ENCODE measurements at places on chromosomes 7 and 10.

DNA sequence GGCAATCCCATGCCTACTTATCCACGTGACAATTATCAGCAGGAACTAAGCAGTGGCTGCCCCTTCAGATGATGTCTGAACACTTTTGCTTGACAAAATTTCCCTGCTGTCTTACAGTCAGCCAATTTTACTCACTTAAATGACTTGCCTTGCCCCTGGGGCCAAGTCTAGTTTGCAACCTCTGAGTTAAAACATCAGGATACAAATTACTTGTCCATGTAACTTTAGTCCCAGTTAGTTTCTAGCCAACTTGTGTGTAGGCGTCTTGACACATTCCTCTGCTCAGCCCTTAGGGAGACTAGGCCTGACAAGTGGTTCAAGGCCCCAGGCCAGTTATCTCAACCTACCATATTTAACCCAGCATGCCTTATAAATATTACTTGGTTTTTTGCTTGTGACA, 11.6 kb upstream of the TYSND1 start:
- no peak for DNase-seq

DNA sequence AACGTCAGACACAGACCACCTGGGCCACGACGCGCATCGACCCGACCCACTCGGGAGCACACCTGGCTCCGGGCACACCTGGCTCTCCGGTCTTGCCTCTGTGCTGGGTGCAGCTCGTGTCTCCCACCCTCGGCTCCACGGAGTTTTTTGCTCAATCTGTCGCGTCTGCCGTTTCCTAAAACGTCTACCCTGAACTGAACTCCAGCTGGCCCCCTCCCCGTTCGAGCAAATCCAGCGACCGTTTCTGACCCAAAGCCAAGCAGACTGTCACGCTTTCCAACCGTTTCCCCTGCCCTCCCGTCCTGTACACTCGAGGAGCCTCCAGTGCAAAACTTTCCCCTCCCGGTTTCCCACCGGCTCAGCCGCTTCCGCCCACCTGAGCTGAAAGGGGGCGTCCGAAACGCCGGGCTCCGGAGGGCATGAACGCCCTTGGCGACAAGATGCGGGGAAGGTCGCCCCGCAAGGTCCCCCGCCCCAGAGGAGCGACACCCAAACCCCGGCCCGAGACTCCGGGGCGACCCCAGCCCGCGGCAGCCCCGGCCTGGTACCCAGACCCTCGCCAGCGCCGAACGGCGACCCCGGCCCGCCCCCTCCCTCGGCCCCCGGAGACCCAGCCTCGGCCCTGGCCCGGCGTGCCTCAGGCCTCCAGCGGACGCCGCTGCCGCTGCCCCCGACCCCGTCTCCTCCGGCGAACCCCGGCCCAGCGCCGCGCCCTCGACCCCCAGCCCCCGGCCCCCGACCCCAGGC, 557 bp downstream of the CYTH3 start:
- DNase-seq: peak; percentile 25

GRCh38 chr10:65219444-65219843, 1698.2 kb downstream of the REEP3 start:
- no peak for DNase-seq

DNA sequence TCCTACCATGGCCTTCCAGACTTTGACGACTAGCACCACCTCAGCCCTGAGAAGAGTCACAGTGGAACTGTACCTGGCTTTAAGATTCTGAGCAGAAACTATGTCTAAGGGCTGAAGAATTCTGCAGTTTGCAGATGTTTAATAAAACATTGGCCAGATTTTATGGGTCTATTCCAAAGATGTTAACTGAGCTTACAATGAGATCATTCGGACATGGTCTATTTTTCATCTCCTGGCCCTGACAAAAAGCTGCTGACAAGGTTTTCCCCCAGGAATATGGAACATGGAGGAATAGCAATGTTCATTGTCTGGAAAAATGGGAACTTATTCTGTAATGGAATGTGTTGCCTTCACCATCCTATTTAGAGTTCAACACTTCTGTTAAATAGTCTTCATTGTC, 66.4 kb downstream of the PTF1A start:
- DNase-seq: no peak

DNA sequence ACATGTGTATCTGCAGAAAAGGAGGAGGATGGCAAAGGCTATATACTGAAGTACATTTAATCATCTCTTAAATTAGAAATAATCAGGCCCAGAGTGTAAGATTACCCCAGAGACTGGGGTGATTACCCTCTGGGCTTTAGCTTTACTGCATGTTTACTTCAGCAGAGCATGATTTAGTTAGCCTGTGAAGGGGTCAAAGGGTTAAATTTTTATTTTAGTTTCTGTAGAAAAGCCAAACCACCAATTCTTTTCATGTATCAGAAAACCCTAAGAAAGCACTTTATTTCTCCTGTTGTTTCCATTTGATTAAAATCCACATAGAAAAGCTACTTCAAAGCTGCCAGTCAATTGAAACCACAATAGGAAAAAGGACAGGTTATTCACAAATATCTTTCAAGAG, 101.5 kb upstream of the LSM8 start:
- DNase-seq: no peak

- DNase-seq: no peak
These were observed 149.8 kb downstream of the HBP1 start for GRCh38 chr7:107318523-107319160.

GRCh38 chr10:54081950-54082349, 719.1 kb downstream of the PCDH15 start:
- no peak for DNase-seq

DNA sequence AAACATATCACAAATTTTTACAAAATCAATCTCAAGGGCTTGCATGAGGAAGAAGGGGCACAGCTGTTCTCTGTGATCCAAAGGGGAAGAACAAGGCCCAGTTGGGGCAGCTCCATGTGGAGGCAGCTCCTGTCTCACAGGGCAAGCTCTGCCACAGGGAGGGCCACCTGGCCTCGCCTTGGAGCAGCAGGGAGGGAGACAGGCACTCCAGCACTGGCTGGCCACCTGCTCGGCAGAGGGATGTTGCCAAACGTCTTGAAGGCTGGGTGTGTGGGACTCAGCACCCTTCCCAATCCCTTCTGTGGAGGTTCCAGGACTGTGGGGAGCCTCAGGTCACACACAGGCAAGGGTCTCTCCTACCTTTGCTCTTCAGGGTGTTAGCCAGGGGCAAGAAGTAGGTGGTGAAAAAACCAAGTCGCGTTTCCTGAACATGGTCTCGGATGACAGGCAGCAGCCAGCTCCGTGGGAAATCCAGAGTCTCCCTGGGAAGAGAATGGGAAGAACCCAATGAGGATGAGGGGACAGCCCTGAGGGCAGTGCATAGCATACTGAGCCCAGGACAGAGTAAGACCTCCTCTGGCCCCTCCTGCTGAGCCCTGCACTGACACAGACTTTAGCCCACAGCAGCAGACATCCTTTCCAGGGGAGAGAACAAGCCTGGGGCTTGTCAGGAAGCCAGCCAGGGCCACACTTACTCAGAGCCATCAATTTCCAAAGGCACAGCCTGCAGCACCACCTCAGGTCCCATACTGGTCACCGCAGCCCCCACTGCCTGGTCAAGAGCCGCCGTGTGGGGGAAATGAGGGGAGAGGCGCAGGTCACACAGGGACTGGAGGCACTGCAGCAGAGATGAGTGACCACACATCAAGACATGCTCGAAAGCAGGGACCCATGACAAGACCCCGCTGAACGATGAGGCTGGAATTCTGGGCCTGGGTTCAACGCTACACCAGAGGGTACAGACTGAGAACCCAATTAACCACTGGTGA, 21.9 kb downstream of the RRP12 start:
- DNase-seq: no peak

GRCh38 chr10:114665406-114665805, 7.3 kb upstream of the ABLIM1 start:
- no peak for DNase-seq

GRCh38 chr7:21548491-21548890, 5.7 kb downstream of the DNAH11 start:
- DNase-seq: no peak

- no peak for DNase-seq
These were observed 56.1 kb upstream of the ELN start for GRCh38 chr7:73971704-73972341.

- no peak for DNase-seq
These were observed 3.6 kb downstream of the BAZ1B start for GRCh38 chr7:73518470-73518869.

DNA sequence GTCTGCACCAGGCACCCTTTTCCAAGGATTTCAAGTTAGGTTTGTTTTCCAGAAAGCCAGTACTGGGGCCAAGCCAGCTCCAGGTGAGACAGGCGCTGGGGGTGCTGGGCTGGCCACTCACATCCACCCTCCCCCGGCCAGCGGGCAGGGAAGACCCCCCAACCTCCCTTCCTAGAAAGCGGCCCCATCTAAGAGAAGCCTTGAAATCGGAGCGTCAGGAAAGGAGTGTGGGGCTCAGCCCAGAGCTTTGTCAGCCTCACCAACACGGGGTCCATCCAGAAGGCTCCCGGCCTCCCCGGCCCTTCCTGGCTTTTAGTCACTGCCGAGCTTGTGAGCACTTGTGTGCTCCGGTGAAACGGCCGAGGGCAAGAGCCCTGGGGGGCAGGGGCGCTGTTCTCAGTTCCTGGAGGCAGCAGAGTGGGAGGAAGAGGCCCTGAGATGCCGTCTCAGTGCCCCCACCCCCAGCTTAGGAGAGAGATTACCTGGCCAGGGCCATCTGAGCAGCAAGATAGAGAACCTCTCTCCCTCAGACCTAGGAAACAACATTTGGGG, 39.6 kb downstream of the PDGFA start:
- peak; percentile 5 for DNase-seq

DNA sequence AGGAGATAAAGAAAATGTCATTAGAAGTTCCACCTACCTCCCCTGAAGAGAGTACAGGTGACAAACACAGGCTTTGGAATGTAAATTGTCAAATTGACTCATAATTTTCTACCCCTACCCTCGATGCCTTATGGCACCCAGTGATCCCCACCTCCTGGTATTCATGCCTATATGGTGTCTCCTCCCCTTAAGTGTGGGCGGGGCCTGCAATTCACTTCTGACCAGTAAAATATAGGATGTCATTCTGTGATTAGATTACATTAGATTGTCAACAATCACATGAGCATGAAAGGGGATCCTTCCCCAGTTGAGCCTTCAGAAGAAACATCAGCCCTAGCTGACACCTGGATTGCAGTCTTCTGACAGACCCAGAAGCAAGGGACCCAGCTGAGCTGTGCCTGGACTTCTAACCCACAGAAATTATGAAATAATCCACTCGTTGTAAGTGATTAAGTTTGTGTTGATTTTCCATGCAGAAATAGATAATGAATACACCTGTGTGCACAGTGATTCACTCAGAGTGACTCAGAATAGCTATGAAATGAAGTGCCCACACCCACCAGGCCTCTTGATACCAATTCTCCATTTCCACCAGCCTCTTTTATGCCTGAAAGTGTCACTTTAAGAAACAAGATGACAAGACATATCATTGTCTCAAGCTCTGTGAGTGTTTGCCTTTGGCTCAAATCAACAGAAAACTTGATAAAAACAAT, 8.5 kb upstream of the SLC39A12 start:
- DNase-seq: no peak

- DNase-seq: no peak
These were observed 437.1 kb upstream of the NPVF start for GRCh38 chr7:25665374-25665773.

DNA sequence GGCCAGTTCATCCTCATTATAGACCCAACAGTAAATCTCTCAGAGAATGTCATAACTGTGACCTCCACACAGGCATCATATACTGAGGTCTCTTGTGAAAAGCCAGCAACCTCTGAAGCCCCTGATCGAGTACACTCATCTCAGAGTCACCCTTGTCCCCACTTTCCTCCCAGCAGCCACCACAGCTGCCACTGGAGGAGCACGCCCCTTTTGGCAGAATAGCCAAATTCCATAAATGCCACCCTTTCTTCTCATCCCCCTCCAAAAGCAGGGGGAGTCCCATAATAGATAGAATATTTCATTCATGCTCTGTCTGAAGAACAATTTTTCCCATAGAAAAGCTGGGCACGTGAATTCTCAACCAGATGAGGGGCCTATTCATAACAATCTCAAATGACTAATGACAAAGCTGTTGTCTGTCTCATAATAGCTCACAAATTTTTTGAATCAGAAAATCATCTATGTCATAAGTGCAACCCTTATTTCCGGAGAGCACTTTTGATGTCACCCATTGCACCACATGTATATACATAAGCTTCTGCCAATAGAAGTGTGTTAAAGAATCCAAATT, 47.4 kb downstream of the SGMS1 start:
- no peak for DNase-seq

- DNase-seq: no peak
These were observed 88.7 kb downstream of the SORBS1 start for GRCh38 chr10:95472304-95473088.

- DNase-seq: no peak
These were observed 10.6 kb upstream of the BPGM start for GRCh38 chr7:134636008-134636449.

DNA sequence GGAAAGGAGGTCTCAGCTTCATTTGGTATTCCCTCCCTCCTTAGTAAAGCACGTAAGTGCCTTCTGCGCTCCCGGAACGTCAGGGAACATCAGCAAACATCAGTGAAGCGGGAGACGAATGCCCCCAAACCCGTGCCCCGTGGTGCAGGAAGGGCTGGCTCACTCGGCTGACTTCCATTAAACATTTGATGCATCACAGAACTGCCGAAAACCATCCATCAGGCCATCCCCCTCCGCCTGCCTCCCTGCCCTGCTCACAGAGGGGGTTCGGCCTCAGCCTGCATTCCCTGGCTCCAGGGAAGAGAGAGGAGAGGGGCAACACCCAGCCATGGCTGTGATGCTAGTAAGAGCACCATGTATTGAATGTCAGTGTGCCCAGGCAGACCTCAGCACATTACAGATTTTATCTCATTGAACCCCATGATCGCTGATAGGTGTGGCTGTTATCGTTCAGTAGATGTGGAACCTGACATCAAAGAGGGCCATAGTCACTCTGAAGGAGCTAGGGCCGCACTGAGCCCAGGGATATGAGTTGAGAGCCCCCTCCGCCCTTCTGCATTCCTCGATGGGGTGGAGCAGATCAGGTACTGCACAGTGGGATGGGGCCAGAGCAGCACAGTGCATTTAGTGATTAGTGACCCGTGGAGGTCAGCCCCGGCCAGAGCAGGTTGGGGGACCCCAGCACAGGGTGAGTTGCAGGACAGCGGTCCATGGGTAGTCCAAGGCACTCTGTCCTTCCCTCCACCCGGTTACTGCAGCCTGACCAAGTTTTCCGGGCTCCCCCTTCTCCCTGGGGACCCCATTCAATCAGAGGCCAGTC, 146.4 kb downstream of the RPS24 start:
- DNase-seq: no peak

DNA sequence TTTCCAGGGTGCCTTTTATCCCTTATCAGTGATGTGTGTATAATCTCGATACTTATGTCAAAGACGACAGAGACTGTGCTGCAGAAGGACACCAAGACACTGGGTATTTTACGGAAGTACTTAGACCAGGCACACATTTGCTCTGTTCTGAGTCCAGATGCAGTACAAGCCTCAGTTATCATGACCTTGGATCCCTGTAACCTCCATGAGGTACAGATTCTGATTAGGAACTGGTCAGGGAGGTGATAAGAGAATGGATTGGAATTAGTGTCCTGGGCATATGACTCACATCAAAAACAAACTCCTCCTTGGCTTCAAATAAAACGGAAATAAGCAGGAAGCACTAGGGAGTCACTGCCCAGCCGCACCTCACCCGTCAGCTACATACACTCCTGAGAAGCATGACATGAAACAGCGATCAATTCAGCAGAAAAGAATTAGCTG, 146.5 kb downstream of the SFMBT2 start:
- DNase-seq: no peak

Measured in activated naive CD4-positive, alpha-beta T cell treated with anti-CD3 and anti-CD28 coated beads, Interleukin-2, amount 50 U/mL, for 16 hours (primary cell).